Fibroblast of upper back skin (primary cell): ENCODE measurements at places on chromosomes 3 and 15.

GRCh38 chr3:114697401-114697800 lies 403.6 kb downstream of the TIGIT start:
- DNase-seq, result no peak

DNA sequence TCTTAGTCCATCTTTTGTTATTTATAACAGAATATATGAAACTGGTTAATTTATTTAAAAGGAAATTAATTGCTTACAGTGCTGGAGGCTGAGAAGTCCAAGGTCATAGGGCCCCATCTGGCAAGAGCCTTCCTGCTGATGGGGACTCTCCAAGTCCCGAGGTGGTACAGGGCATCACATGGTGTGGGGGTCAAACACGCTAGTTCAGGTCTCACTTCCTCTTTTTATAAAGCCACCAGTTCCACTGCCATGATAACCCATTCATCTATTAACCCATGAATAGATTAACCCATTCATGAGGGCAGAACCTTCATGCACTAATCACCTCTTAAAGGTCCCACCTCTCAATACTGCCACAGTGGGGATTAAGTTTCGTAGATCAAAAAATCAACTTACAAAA lies 659.3 kb downstream of the NAALADL2 start:
- DNase-seq, result no peak

- no peak for DNase-seq
Observed at GRCh38 chr15:39454189-39454986, 126.5 kb upstream of the THBS1 start.

- no peak for DNase-seq
Observed at GRCh38 chr3:112087746-112088145, 1.6 kb downstream of the C3orf52 start.

DNA sequence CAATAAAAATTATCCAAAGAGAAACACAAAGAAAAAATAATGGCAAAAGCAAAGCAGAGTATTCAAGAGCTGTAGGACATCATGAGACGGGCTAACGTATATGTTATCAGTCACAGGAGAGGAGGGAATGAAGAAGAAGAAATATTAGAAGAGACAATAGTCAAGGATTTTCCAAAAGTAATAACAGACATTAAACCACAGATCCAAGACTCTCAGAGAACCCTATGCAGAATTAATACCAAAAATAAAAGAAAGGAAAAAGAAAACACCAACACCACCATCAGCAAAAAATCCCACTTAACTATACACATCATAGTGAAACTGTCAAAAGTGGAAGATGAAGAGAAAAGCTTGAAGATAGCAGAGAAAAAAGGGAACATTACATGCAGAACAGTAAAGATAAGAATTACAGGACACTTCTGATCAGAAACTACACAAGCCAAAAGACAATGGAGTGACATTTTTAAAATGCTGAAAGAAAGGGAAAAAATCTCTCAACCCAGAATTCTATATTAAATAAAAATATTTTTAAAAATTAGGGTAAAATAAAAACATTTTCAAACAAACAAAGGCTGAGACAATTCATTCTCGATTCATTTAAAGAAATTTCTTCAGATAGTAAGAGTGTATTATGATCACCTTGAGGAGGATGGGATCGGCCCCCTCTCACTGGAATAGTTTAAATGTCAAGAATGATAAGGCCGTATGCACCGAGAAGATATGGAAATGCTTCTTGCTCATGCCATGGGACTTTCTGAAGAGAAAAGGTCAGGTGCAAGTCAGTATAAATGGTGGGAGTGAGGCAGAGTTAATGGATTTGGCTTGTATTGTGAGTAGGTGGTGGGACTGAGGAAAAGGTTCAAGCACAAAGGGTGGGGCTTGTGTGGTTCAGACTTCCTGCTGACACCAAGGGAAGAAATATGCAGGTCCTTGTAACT lies 28.5 kb downstream of the TM2D3 start:
- no peak for DNase-seq

DNA sequence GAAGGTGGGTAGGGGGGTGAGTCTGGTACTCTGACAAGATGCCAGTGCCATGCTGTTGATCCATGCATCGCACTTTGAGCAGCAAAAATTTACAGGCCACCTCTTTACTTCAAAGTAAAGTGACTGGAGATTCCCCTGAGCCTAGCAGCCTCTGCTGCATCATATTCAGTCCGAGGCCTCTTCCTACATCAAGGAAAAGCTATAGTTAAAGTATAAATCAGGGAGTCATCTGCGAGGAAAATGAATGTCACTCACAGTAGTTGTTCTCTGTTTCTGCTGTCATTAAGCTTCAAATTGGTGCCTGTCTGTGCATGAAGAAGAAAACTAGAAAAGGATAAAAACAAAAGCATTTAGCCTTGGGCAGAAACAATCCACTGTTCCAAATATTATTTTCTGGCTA lies 706.2 kb downstream of the TBL1XR1 start:
- no peak for DNase-seq

- no peak for DNase-seq
Observed at GRCh38 chr3:45965653-45966052, 22.4 kb downstream of the CXCR6 start.

GRCh38 chr15:51751697-51752683 lies 593 bp downstream of the TMOD2 start:
- DNase-seq, result peak; percentile 27

- DNase-seq, result no peak
Observed at GRCh38 chr15:91919014-91919534, 65.6 kb downstream of the SLCO3A1 start.

GRCh38 chr15:99987701-99988100 lies 254.5 kb upstream of the LYSMD4 start:
- no peak for DNase-seq

DNA sequence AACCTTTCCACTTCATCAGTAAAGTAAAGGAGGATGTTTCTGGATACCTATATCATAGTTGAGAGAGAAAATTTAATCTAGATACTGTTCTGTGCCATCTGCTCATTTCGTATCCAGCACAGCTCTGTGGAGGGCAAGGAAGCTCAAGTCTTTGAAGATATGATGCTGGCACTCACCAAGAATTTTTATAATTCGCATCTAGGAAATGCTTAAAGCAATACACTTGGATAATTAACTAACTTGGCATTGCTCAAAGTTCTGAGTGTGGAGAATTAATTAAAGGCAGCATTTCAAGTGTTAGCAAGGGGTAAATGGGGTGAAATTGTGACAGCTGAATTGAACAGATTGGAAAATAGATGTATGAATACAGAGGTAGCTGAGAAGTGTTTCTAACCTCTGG lies 213.2 kb downstream of the KCNMB2 start:
- no peak for DNase-seq

GRCh38 chr15:31077941-31078340 lies 23.6 kb downstream of the TRPM1 start:
- no peak for DNase-seq

GRCh38 chr15:51775967-51776816 lies 24.8 kb downstream of the TMOD2 start:
- DNase-seq, result peak; percentile 31

- DNase-seq, result peak; percentile 57
Observed at GRCh38 chr3:41265011-41265545, 65.8 kb downstream of the CTNNB1 start.

GRCh38 chr3:150913133-150913922 lies 8.1 kb upstream of the MINDY4B start:
- DNase-seq, result peak; percentile 19

DNA sequence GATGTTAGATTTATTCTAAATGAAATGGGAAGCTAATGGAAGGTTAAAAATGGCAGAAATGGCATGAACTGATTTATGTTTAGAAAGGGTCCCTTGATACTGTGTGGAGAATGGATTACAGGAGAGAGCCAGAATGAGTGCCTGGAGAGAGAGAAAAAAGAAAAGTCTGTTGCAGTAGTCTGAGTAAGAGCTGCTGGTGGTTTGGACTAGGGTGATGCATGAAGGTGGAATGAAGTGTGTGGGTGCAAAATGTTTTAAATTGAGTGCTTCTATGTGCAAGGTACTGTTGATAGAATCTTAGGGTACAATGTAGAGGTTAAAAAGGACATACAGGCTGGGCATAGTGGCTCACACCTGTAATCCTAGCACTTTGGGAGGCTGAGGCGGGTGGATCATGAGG lies 11.4 kb upstream of the MGA start:
- peak; percentile 72 for DNase-seq

DNA sequence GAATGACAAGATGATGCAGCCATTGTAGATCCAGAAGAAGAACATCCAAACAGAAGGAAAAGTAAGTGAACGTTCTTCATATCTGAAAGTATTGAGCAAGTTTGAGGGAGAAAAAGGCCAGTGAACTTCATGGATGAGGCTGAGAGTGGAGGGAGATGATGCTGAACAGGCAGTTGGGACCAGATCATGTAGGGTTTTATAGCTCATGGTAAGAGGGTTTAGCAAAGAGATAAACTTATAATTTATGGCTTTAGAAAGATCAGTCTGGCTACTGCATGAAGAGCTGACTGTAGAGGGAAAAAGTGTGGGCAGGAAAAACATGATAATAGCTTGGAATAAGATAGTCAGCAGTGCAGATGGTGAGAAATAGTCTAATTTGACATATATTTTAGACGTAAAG lies 192.6 kb upstream of the LPP start:
- no peak for DNase-seq

GRCh38 chr3:169666376-169667165 lies 3.1 kb upstream of the MECOM start:
- DNase-seq, result no peak

- DNase-seq, result no peak
Observed at GRCh38 chr3:194251461-194251860, 99.7 kb downstream of the CPN2 start.

DNA sequence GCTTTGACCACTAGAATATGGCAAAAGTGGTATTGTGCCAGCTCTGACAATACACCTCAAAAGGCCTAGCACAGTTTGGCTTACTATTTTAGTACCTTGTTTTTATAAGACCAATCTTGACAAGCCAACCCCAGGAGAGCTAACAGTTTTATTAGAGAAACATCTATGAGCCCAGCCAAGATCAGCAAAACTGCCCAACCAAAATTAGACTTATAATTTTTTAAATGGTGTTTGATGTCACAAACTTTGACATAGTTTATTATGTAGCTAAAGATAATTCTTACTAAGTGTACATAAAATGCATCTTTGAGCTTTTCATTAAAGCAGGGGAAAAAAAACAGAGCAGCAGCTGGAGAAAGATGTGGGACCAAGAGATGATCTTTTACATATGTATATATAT lies 537.5 kb downstream of the ZPLD1 start:
- no peak for DNase-seq

GRCh38 chr3:182308328-182308727 lies 485.0 kb upstream of the ATP11B start:
- no peak for DNase-seq

DNA sequence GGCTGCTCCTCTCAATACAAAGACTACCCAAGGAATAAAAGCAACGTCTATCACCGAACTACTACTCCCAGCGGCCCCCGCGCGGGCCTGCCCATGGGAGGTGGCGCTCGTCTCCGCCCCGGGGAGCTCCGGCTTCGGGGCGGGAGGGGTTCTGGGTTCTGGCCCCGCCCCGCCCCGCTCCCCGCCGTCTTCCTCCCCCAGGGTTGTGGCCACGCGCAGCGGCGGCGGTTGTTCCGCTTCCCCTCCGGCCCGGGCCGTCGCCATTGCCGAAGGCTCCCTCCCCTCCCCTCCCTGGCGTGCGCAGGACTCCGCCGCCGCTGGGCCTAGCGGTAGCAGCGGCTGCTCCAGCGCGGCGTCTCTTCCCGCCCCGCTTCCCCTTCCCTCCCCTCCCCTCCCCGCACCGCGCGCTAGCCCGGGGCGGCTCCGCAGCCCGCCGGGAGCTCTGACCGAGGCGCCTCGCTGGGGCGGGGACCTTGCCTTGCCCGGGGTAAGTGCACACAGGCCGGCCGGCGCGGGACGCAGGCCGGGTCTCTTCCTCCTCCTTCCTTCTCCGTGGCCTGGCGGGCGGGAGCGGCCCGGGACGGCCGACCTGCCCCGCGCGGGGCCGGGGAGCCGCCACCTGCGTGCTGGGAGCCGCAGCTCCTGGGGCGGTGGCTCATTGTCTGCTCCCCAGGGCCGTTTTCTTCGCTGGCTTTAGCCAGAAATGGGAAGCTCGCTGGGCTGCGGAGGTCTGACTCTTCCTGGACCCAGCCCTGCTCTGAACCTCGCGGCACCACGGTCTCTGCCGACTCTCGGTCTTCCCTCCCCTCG lies at the start of gene PAK2:
Gene PAK2 (plus strand): TSS at position 187 of the 810 bp plus-strand sequence. CDS start 42,790 bp downstream, outside the sequence.
- DNase-seq, result peak; percentile 85

DNA sequence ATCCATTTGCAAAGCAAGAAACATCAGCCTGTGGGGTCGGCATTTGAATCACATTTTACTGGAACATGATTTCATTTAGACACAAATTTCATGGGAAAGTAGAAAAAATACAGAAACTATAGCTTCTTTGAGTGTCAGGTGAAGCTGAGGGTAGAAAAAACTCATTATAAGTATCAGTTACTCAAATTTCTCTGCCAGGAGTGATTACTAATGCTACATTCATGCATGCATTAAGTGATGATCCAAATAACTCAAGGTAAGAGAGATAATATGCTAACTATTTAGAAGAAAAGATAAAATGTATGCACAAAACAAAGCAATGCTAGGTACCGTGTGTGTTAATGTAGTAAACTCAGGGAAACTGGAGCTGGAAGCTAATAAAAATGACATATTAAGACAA lies 406.0 kb downstream of the GAP43 start:
- DNase-seq, result no peak

DNA sequence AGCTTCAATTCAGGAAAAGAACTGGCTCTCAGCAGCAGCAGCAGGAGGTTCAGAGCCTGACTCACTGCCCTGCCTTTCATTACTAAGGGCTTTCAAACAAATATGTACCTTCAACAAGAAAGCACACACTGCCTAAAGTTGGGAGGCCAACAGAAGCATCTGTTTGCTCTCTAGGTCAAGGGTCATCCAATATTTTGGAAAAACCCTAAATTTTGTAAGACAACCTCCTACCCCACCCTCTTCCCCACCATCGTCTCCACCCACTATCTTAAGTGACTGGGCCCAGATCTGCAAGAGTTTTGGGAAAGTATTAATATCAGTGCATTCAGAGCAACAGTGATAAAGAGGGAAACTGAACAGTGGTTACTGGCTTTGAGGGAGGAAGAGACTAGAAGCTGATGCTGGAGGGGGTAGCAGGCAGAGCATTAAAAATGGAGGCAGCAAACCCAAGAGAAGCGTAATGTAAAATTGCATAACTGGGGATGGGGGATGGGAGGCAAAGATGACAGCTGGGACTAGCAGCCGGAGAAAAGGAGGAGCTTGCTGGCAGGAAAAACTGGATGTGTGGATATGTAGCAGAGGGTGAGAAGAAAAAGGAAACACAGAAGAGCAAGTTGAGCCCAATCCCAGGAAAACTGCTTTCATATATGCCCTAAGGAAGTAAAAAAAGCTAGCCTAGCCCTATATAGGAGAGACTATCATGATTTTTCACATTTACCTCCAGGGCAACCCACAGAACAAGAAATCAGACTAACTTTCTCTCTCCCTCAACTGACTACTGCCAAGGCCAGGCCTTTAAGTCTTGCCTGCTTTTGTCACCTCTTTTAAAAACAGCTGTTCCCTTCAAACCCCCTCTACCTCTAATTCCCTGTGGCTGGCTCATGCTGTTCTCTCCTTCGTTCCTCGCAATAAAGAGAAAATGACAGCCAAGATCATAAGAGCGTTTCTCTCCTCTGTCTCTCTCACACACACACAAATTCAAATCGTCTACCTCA lies 31.4 kb downstream of the NPTN start:
- DNase-seq, result peak; percentile 74
